ENCODE measurements at places on chromosomes 7 and 10.

GRCh38 chr7:97174303-97174702 is 56.8 kb downstream of the SDHAF3 start:
- DNase-seq: no peak

GRCh38 chr10:22655312-22655981 is 58.9 kb downstream of the PIP4K2A start:
- DNase-seq: peak; percentile 50

DNA sequence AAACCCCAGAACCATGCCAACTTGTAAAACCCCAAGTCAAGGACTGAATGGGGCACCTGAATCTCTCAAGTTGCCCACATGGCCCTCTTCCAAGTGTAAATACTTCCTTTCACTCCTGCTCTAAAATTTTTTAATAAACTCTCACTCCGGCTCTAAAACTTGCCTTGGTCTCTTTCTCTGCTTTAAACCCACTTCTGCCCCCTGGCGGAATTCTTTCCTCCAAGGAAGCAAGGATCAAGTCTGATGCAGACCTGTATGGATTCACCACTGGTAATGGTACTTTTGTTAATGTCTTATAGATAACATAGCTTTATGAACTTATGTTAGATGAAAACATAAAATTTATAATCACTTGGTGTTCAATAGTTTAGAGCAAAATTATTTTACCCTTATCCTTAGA is 33.8 kb downstream of the SLC16A9 start:
- DNase-seq: no peak

GRCh38 chr7:26284995-26285632 is 6.5 kb upstream of the SNX10 start:
- no peak for DNase-seq

- DNase-seq: no peak
Observed at GRCh38 chr7:134771889-134772288, 7.5 kb upstream of the CALD1 start.

DNA sequence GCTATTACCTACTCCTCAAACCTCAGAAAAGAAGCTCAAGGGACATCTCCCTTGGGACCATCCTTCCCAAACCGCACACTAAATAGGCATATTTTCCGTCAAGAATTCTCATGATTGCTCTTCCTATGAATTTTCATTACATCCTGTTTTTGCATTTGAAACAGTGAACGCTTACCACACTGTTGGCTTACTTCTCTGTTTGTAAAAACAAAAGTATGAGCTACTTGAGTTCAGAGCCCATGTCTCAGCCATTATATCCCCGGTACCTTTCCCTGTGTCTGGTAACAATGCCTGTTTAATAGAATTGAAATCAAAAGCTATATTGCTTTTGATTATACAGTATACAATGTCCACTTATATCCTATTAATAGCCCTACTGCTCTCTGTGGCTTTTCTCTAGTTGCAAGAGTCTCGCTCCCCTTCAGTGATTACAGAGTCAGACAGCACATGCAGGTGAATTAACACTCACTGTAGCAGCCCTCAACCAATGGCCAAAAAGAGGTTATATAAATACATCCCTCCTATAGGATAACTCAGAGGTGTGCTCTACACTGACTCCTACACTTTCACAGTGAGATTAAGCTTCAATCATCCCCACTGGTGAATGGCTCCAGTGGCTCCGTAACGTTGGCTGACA is 264.4 kb downstream of the SORCS1 start:
- DNase-seq: no peak

DNA sequence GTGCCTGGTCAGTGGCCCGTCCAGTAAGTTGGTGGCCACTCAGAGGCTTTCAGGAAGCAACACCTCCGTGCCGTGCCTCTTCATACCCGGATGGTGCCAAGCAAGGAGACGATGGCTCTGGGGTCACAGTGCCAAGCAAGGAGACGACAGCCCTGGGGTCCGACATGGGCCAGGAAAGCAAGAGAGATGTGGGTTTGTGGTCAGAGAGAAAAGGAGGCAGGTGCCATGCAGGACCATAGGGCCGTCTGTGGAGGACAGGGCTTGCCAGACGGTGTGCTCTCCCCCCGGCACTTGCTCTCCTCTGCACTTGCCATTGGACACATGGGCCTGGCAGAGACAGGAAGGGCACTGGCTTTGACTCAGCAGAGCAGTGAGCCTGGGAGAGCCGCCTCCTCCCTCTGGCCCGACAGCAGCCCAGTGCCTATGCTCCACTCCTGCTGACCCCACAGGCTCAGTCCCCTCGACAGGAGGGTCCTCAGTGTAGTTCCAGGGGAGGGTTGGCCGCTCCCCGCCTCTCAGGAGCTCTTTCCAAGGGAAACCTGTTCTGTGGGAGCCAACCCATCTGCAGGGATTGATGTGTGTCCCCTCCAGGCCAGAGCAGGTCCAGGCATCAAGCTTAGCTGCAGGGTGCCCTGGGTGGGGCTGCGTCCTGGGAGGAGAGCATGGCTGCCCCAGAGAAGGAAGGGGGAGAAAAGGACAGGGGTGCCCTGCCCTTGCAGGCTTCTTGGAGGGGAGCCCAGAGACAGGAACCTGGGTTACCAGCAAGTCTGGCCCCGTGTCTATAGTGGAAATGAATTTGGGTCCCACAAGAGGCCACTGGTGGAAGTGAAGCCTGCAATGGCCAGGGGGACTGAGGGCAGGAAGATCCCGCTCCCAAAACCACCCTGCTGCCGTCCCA is 7.6 kb upstream of the CALML5 start:
- DNase-seq: no peak

DNA sequence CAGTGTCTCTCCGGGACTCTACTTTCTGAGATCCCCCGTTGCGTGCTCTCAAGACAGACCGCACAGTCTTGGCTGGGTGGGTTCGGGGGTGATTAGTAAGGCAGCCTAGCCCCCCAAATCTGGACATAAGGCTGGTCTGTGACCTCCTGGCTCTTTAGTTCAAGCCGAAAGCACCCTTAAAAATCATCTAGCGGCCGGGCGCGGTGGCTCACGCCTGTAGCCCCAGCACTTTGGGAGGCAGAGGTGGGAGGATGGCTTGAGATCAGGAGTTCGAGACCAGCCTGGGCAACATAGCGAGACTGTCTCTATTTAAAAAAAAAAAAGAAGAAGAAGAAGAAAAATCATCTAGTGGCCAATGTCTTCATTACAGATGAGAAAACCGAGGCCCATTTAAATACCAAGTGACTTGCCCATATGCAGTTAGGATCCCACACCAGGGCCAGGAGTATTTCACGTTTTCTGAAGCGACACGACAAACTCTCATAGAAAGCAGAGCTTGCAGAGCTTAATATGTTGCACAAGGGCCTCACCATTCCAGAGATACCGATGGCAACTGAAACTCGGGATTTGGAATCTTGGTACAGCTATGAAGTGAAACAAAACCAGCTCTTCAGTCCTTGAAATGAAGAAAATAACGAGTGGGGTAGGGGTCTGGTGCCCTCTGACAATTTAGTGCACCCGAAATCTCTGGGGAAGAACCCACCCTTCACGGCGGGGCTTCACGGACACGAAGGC is 703 bp upstream of the HILPDA start:
- DNase-seq: no peak

DNA sequence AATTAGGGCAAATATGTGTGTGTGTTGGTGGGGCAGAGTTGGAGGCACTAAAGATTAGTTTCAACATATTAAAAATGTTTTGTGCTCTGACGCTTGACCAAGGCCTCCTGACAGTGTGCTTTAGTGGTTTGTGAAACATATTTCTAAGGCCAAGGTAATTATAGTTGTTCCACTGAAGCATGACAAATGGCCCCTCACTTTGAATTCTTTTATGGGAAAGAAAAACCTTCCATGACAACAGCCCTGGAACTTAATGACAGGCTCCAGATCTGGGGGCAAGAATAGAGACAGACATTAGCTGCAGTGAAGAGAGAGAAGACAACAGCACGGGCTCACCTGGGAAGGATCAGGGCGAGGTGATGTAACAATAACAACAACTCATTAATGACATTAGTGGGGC is 155.8 kb downstream of the CHN2 start:
- peak; percentile 75 for DNase-seq

GRCh38 chr10:61961278-61961677 is 59.8 kb downstream of the ARID5B start:
- DNase-seq: no peak

DNA sequence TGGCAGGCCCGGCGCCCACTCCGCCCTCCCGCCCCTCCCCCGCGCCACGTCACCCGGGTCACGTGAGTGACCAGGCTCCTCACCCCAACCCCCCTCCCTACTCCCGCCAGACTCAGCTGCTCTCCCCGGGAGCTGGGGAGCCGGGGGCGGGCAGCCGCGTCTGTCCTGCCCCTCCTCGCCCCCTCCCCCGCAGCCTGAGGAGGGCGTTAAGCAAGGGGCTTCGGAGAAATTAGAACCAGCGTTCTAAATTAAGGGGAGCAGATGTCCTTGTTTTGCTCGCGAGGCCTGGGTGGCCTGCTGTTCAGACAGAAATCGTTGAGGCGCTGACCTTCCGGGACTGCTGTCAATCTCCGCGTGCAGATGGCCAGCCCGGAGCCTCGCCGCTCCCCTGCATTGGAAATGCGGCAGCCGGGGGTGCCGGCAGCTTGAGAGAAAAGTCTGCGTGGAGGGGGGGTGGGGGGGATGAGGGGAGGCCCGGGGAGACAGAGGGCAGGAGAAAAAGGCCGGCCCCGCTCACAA is 102.2 kb upstream of the ZNF438 start:
- DNase-seq: peak; percentile 55

DNA sequence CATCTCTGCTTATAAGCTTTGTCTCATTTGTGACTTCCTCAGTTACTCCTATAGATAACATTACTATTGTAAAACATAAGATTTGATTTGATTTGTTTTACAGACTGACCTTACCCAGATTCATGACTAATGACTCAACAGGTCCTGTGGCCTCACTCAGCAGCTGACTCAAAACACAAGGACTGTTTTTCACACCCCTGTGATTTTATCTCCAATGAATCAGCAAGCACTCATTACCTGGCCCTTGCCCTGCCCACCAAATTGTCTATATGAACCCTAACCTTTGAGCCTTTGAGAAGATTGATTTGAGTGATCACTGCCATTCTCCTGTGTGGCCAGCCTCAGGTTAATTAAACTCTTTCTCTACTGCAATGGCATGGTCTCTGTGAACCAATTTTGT is 1064.6 kb upstream of the LRRTM3 start:
- peak; percentile 81 for DNase-seq

DNA sequence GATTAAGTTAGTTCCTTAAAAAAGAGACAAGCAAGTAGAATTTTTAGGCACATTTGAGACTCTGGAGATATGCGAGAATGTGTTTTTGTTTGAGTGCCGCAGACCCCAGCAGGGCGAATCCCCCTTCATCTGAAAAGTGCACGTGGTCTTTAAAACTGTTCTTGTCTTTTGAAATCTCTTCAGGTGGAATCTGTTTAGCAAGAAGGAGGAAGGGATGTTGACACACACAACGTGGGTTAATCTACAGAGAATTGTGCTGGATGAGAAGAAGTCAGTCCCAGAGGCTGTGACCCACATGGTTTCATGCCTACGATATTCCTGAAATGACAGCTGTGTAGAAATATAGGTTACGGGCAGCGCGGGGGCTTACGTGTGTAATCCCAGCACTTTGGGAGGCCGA is 27.1 kb upstream of the ZFAND2A start:
- DNase-seq: no peak

Measured in kidney glomerular epithelial cell (primary cell).